Stimulated activated naive CD4-positive, alpha-beta T cell treated with Interleukin-2 at 50 U/mL for 16 hours (primary cell): ENCODE measurements at places on chromosomes 1 and 21.

DNA sequence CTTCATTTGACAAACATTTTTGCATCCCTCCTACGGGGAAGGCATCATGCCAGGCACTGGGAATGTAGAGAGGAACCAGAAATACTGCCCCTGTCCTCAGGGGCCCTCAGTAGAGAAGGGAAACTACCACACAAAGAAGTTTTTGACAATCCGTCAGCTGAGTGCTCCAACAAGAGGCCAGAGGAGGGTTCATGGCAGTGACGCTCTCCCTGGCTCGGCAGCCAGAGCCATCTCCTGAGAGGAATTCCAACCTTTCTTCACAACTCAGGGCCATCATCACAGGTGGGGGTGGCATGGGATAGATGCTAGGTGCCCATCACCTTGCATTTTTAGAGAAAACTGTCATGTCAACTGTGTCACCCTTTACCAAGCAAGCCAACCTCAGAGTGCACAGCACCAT lies 154.1 kb downstream of the HIVEP3 start:
- no peak for DNase-seq

DNA sequence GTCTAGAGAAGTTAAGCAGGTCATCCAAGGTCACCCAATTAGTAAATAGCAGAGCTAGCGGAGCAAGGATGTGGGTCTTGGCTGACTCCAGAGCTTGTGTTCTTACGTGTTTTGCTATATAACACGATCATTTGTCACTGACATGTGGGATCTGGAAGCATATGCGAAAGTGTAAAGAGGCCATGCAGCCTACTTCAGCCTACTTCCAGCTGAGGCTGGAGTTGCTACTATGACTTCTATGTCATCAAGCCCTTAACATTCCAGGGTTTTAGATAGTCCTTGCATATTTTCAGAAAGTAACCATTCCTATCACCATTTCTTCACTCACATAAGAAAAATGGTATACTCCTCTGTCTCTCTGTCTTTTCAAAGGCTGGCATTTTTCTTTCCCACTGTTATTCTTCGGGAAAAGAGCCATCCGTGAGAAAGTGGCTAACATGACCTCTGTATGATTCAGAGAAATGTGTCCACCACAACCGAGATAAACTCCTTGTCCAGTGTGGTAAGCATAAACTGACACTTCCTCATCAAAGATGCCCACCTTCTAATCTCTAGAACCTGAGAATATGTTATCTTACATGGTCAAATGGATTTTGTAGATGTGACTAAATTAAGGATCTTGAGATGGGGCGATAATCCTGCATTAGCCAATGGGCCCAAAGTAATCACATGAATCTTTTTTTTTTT lies 24.0 kb upstream of the ABL2 start:
- no peak for DNase-seq

- no peak for DNase-seq
These were observed 3.7 kb downstream of the OLIG1 start for GRCh38 chr21:33073636-33074035.

GRCh38 chr21:44991538-44992483 lies 52.0 kb downstream of the SLX9 start:
- no peak for DNase-seq

- DNase-seq, result no peak
These were observed 13.2 kb upstream of the SLC2A1 start for GRCh38 chr1:42971841-42972291.

DNA sequence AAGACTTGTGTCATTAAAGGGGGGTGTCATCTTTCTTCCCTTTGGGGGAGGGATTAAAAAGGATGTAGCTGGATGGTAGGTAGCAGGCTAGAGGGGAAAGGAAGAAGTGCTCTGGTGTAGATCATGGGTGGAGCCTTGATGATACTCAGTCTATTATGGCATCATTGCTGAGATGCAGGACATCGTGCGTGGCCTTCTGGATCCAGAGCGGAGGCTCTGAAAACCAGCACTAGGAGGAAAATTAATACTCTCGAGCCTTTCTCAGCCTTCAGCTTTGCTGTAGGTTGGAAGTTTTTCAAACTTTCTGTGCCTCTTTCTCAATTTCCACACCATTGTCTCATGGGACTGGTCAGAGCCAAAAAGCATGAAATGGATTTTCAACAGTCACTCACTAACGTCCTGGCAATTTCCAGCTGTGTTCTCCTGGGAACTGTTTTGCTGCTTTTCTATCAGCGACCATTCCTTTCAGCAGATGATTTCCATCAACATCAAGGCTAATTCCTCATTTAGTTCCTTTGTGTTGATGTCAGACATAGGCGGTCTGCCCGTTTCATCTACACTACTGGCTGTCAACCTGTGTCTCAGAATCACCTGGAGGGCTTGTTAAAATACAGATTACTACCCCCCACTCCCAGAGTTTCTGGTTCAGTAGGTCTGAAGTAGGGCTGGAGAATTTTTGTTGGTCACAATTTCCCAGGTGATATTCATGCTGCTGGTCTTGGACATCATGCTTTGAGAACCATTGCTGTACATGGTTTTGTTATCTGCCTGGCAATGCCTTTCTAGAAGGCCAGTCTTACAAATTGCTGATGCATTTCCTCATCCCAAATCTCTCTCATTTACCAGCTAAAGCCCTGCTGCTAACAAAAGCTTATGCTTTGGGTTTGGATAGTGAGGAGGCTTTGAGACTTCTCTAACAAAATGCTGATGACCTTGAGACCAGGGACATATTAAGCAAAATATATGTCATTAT lies 7.7 kb downstream of the CACNA1E start:
- DNase-seq, result no peak

DNA sequence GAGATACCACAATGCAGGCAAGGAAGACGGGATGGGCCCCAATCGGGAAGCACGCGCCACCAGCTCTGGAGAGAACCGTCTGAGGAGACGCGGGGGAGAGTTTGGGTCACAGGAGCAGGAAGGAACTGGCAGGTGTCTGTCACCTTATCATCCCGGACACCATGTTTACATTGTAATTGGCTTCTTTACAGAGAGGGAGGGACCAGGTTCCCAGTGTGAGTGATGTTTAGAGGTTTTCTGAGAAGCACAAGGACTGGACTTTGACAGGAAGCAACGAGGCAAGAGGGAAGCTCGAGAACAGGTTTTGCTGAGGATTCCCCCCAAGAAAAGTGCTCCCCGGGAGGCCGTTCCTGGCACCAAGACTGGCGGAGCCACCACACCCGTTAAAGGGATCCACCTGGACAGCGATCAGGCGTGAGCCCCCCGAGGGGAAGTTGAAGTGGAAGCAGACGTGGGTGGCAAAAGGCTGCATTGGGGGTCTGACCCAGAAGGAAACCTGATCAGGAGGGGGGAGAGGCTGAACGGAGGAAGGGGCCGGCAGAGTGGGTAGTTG lies 957 bp downstream of the EPS15 start:
- peak; percentile 33 for DNase-seq

GRCh38 chr21:39107739-39108138 lies 75.5 kb downstream of the PSMG1 start:
- no peak for DNase-seq

- DNase-seq, result no peak
These were observed 29.9 kb upstream of the CAMSAP2 start for GRCh38 chr1:200708769-200709168.

GRCh38 chr21:33169359-33169758 lies 60.4 kb upstream of the IFNAR2 start:
- no peak for DNase-seq

- no peak for DNase-seq
These were observed 41.2 kb downstream of the SLC27A3 start for GRCh38 chr1:153816283-153816889.

GRCh38 chr1:171911506-171911905 lies 70.2 kb downstream of the DNM3 start:
- DNase-seq, result no peak

GRCh38 chr1:46496505-46496904 lies 6.9 kb downstream of the DMBX1 start:
- DNase-seq, result no peak
